ENCODE measurements at places on chromosomes 12 and 14.

DNA sequence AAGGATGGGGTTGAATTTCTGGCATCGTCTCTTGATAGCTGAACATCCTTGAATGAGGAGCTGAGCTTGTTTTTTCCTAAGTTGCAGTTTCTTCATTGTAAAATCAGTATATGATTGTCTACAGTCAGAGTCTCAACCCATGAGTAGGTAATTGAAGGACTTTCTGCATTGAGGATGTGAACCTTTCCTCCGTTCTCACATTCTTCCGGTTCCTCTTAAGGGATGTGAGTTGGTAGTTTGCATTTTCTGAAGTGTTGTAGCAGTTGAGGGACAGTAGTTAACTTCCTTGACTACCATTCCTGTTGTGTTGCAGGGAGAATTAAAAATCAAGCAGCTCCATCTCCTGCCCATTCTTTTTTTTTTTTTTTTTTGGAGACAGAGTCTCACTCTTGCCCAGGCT lies 19.1 kb downstream of the TPCN1 start:
- DNase-seq: no peak

- DNase-seq: no peak
Observed at GRCh38 chr12:6772331-6772695, at the start of gene LAG3. LAG3 (plus strand) TSS chr12:6772520; CDS start chr12:6772853, 333 bp downstream.

DNA sequence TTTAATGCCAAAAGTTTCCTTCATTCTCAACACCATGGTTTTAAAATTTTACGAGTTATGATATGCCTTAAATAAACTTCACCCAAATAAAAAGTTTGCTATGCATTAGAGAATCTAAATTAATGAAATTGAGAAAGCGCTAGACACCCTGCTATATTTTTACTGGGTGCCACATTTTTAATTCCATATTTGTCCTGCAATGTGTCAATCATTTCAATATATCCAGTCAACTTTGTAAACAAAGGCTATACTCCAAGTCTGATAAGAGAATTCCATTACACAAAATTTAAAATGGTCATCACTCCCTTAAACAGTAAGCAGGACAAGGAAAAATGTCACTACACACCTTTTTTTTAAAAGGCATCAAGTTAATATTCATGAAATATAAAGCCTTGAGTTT lies 1.9 kb downstream of the PPP1R12A start:
- no peak for DNase-seq

GRCh38 chr12:112238441-112238840 lies 113.1 kb downstream of the TRAFD1 start:
- no peak for DNase-seq

GRCh38 chr14:100884456-100884855 lies 19.1 kb downstream of the RTL1 start:
- no peak for DNase-seq

DNA sequence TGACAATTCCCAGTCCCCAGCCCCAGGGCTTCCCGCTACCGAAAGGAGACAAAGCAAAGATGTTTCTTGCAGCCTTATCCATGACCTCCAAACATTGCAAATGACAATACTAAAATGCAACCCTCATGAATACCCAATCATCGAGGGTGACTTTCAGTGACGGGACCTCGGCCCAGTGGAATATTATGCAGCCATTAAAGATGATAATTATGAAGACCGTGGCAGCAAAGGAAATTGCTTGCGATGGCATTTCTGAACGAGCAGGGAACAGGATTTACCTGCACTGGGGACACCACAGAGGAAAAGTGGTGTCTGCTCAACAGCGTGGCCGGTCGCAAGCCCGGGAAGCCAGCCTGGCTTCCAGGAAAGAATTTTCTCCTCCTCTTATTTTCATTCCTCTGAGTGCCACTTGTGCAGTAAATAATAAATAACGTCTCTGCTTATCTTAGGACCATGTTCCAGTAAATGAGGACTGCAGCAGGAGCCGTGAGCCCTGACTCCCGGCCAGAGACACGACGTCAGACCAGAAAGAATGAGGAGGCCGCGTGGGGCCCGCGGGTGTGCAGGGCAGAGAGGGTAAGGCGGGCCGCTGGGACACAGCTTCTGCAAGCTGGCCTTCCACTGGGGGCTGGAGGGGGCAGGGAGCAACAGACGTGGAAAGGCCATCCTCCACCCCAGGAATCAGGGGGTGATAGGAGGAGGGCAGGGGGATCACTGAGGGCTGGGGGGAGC lies 6.6 kb downstream of the C14orf180 start:
- DNase-seq: peak; percentile 43

DNA sequence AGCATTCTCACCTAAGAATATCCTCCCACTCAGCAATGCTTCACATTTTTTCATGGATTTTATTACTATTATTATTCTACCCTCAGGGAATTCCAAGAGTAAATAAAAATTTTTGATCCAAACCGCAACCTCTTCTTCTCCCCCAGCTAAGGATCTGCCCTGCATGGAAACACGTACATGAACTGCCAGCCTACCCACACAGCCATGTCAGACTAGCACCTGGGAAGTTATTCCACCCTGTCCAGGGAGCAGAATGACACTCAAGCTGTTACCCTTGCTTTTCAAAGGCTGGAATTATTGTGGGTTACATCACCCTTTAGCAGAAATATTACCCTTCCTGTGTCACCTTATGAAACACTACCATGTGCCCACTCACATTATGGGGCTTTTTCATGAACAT lies 227.3 kb upstream of the USP15 start:
- DNase-seq: no peak

DNA sequence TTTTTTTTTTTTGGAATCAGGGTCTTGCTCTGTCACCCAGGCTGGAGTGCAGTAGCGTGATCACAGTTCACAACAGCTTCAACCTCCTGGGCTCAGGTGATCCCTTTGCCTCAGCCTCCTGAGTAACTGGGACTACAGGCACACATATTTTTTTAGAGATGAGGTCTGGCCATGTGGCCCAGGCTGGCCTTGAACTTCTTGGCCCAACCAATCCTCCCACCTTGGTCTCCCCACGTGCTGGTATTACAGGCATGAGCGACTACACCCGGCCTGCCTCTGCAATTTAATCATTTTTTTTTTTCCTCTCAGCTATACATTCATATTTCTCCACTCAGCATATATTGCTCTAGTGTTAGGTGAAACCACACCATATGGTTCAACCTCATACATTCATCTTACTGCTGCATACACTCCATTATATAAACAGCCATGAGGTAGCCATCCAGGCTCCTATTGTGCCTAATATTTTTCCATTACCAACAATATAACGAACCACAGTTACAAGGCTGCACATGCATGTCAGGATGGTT lies 7.1 kb downstream of the STX2 start:
- DNase-seq: no peak

- DNase-seq: no peak
Observed at GRCh38 chr12:95672166-95672565, 118.4 kb downstream of the NTN4 start.

GRCh38 chr12:96263449-96263902 lies 69.3 kb downstream of the ELK3 start:
- peak; percentile 57 for DNase-seq

DNA sequence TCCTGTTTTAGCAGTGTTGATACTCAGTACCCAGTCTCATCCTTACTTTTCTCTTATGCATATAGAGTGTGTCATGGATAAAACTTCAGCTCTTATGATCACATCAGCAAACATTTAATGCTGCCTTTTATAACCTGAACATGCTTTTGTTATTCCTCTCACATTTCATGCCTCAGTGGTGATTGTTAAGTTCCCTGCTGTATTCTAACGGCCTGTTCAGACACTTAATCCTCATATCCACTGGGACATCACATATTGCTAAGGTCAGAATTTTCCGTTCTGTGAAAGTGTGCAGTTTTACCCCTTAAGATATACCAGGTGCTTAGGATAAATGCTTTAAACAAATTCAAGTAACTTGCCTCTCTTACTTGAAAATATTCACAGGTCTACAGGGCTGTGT lies 268.7 kb upstream of the SEL1L start:
- no peak for DNase-seq

DNA sequence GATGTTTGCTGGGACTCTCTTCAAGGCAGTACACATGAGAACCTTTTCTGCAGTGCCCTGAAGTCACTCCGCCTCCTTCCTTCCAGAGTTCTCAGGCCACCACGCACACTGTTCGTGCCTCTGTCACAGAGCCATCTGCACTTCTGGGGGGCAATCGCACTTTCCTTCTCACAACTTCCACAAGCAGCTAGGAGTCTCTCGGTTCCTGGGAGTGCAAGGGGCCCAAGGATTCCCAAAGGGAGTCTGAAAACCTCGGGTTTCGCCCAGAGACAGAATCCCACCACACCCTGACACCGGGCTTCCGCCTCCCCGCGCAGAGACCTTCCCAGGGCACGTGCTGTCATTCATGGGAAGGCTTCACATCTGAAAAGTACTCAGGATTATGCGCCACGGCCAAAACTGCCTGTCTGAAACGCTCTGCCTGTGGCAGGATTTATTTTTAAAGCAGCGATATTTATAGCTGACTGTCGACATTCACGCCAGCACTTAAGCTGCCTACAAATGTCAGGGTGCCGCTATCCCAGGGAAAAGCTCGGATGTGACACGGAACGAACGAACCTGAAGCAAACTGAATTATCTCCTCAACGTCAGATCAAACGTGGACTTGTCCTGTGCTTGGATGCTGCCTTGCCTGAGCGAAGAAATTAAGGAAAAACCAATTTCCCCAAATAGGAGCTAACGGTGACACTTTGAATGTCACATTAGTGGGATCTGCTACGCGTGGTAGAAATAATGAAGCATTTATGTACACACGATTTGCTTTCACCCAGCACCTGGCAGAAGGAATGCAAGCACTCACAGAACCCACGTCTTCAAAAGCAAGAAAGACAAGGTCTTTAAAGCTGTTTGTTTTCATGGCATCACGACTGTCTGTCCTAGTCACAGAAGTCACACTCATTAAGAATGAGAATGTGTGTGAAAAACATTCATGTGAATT lies 154.0 kb downstream of the PIWIL1 start:
- no peak for DNase-seq

GRCh38 chr12:89709995-89710872 lies 1.6 kb upstream of the ATP2B1 start:
- DNase-seq: peak; percentile 72

DNA sequence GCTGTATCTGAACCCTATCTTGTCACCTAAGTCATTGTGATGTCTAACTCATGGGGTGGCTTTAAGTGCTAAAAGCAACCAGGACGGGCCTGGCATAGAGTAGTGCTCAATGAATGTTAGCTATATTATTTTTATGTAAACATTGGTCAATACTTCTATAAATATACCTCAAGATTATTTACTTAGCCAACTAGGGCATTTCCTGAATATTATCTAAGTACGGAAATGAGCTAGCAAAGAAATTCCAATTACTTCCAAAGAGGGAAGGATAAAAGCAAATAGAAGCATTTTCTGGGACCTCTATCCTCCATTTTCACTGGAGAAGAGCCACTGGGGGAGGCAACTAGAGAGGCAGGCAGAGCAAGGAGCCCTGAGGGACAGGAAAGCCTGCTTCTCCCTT lies 20.6 kb downstream of the CCDC92 start:
- DNase-seq: peak; percentile 16

DNA sequence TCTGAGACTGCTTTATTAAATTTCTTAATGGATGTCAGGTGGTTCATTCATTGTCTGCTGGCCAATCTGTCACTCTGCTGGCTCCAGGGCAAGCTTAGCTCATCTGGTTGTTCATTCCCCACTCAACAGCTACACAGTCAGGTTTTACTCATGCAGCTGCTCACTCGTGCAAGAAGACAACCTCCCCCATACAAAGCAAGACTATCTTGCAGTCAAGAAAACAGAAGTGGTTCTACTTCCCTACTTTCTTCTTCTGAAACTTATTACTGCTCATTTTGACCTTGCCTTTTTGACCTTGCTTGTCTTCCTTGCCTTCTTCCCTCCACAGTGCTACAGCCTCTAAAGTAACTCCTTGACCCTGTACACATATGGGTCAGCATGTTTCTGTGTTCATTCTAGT lies 277.9 kb downstream of the SSPN start:
- DNase-seq: peak; percentile 13

DNA sequence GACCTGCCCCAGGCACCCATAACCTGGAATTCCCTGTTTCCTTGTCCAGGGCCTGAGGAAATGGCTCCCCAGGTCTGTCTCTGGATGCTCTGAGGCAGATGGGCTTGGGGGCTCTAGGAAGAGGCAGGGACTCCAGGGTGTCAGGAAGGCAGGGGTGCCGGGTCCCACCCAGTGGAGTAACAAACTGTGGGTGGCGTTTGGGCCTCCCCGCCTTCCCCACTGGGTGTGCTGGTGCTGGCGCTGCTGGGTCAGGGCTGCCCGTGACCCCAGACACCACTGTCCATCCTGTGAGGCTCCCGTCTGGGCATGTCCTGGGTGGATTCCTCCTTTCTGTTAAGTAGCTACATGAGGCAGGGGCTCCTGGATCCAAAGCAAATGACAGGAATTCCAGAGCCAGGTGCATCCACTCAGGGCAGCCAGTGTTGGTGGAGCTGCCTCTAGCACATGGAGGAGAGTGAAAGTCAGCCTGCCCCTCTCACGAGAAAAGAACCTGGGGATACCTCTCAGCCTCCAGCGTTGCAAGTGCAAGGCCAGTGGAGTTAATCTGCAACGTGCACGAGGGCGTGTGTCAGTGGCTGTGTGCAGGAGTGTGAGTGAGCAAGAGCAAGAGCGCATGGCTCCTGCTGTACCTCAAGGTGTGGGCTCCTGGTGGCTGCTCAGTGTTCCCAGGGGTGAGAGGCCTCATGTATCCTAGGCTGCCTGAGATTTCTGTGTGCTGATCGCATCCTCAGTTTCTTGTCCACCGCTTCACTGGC lies 403.1 kb downstream of the TMEM121 start:
- DNase-seq: no peak

- DNase-seq: peak; percentile 43
Observed at GRCh38 chr12:42716491-42716891, 126.9 kb upstream of the PRICKLE1 start.

DNA sequence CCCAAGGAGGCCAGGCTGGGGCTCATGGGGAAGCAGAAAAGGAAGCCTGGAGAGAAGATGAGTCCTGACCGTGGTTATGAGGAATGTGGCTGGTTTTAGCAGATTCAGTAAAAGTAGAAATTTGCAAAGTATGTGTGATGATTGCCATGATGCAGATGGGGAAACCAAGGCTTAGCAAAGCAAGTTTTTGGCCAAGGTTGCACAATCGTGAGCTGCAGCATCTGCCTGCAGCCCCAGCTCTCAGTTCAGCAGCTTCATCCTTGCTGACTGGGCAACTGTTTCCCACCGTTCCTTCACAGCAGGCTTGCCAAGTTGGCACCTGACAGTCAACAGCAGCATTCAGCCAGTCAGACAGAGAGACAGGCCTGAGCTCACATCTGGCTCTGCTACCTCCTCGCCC lies 656.7 kb downstream of the MED13L start:
- DNase-seq: no peak

DNA sequence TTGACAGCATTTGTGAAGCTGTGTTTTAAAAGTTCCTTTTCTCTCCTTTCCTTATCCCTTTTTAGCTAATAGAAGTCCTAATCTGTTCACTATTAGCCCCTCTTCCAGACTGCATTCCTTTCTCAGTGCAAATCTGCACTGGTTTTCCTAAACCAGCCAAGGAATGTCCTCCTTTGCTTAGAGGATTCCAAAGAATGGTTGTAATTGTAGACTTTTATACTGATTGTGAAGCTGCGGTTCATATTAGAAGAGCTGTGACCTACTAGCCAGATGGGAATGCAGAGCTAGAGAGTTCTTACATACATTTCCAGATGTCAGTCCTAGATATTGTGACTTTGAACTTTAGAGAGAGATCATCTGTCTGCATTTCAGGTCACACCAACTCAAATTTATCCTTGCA lies 79.8 kb downstream of the MYRFL start:
- DNase-seq: peak; percentile 85
